HT-29 (cell line): ENCODE measurements at places on chromosomes 7 and 10.

DNA sequence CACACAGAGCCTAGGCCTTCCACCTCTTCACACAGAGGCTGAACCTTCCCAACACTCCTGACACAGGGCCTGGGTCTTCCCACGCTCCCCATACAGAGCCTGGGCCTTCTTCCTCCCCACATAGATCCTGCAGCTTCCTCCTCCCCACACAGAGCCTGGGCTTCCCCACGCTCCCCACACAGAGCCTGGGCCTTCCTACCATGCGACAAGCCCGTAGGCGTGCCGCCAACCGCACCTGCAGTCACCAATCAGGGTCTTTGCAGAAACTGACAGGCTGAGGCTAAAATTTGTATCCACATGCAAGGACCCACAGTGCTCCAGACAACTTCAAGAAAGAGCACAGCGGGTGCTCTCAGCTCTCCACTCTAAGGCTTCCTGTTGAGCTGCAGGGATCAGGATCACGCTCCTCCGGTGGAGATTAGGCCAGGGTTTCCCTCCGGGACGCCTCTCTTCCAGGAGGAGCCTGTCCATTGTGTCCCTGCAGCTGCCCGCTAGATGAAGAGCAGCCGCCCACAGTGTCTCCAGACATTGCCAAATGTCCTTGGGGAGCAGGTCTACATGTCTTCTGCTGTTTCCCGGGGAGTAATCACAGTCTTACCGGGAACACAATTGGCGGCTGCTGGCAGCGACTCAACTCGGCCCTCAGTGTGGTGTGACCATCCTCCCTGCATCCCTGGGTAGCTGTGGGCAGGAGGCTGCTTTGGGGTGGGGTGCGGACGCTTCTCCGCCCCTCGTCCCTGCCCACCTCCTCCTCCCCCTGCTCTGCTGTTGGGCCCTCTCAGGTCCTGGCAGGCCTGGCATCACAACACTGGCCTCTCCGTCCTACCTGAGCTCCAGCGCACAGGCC lies 9.7 kb downstream of the CFAP46 start:
- no peak for DNase-seq

- no peak for DNase-seq
Observed at GRCh38 chr7:121151774-121152221, 163.3 kb downstream of the CPED1 start.

DNA sequence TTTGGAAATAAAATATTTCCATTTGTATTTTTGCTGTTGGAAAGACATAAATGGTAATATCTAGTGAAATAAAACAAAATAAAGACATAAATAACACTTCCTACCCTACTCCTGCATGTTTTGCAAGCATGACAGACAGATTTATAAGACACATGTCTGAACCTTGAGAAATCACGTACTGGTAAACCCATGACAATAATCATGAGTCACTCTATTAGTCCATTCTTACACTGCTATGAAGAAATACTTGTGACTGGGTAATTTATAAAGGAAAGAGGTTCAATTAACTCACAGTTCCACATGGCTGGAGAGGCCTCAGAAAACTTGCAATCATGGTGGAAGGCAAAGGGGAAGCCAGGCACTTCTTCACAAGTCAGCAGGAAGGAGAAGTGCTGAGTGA lies 942.2 kb downstream of the REEP3 start:
- DNase-seq, result no peak

GRCh38 chr10:52609626-52610240 lies 162.9 kb downstream of the MBL2 start:
- no peak for DNase-seq

DNA sequence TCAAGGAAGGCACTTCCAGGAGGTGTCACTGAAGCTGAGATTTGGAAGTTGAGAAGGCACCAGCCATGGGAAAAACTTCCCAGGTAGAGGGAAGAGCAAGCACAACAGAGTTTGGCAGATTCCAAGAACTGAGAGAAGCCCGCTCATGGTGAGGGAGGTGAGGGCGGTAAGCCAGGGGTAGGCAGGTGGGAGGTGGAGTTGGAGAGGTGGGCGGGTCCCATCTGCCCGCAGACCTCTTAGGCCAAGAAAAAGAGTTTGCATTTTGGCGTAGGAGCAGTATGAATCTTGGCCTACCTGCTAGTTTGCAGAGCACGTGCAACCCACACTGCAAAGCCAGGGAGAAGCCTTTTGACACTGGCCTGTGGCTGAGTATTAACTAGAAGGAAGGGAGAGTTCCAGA lies 18.8 kb downstream of the FRMPD2 start:
- no peak for DNase-seq

GRCh38 chr7:106124186-106124585 lies 12.1 kb upstream of the SYPL1 start:
- no peak for DNase-seq

DNA sequence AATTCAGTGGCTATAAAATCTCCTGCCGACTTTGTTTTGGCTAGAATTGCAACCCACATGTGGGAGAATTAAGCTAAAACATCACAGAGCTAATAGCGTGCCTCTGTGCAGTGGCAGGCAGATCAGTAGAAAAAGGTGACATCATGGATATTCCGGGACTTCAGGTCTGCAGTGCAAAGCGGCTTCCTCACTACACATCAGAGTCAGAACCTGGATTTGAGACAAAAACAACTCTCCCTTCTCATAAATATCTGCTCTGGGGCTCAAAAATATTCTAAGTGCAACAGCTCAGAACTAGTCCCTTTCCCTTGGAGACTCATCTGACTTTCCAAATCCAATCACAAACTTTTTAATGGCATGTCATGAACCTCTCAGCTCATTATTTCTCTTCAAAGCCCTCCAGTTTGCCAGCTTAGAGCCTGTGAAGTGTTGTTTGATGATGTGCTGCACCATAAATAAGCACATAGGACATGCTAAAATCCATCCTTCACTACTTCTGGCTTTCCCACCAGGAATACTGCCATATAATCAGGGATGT lies 337.1 kb downstream of the RNLS start:
- DNase-seq, result no peak
